ENCODE measurements at places on chromosomes 4 and X.
A peak's percentile ranks its signal among the peaks of the same experiment; 100 is the strongest.

- H3K4me3 ChIP-seq: no peak overlapping the region
- no peak for DNase-seq
- peaks cover 22% of the 10 kb centered on the region for H3K4me1 ChIP-seq
- H3K27me3 ChIP-seq: no peaks in the 10 kb centered on the region
- H3K36me3 ChIP-seq: peaks cover 3% of the 10 kb centered on the region
- H3K27ac ChIP-seq: peak overlapping the region; percentile 17
These were observed 58.0 kb upstream of the KLF3 start for GRCh38 chr4:38605753-38606586.

DNA sequence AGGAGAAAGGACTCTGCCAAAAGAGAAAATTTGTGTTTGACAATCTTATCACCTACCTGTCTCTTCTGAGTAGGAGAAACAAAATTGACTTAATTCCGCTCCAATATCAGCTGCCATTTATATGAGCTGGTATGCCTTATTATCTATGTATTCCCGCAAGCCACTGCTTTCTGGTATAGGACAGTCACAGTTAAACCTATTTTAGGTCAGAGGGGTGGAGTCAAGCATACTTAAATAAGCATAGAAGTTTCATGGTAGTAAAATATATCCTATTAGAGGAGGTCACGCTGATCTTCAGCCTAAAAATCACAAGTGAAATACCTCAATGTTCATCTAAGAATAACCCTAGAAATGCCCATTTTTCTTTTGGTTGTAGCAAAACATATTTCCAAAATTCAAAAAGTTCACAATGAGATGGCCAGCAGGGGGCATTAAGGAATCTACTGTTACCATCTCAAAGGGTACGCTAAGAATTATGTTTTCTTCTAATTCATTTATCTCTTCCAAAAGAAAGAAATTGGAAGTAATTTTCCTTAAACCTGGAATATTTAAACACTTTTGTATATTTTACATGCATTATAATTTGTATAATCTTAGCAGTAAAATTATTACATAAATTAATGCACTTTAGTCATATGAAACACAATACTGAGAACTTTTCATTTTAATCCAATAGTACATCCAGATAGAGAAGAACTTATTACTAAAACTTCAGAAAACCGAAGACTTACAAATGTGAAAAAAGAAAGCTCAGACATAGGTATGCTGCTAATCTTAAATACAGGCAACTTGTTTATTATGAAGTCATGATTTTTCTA is 10.5 kb downstream of the PPAT start:
- H3K4me3 ChIP-seq: no peak overlapping the region
- H3K4me1 ChIP-seq: peaks cover 15% of the 10 kb centered on the region
- no peaks in the 10 kb centered on the region for H3K27me3 ChIP-seq
- no peak for DNase-seq
- H3K27ac ChIP-seq: no peak overlapping the region

DNA sequence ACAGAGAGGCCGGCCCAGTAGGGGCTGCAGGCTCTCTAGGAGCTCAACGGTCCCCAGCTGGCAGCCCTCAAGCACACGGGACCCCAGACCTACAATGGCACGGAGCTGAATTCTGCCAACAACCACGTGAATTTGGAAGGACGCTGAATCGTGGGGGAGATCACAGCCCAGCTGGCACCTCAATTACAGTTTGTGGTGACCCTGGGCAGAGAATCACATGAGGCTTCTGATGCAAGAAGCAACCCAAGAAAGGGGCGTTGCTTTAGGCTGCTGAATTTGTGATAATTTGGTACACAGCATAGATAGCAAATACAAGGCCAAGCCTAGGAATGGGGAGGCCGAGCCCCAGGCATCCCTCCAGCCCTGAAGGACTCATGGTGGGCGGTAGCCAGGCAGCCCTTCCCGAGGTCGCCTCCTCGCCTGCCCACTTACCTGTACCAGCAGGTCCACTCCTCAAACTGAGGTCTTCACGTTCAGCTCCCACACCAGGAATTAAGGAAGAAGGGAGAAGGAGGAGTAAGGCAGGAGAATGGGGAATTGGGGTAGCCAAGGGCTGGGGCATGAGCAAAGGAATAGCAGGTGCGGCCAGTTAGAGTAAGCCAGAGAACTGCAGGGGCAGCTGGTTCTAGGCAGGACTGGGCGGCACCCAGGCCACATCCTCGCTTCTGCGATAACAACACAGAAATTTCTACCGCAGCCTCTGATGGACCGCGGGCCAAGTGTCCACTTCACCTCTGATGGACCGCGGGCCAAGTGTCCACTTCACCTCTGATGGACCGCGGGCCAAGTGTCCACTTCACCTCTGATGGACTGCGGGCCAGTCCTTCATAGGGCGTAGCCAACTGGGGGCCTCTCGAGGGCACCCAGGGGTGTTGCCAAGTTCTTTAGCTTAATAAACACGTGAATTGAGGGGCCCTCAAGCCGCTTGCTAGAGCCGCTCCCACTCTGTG is 23.4 kb upstream of the HTRA3 start:
- no peak overlapping the region for H3K27ac ChIP-seq
- no peaks in the 10 kb centered on the region for H3K27me3 ChIP-seq
- no peak overlapping the region for H3K4me3 ChIP-seq
- no peak for DNase-seq

- no peak overlapping the region for H3K4me3 ChIP-seq
- no peak for DNase-seq
- no peaks in the 10 kb centered on the region for H3K36me3 ChIP-seq
- H3K27me3 ChIP-seq: no peaks in the 10 kb centered on the region
- H3K27ac ChIP-seq: no peak overlapping the region
These were observed 387.5 kb upstream of the PPP1R2C start for GRCh38 chrX:43165343-43165920.

DNA sequence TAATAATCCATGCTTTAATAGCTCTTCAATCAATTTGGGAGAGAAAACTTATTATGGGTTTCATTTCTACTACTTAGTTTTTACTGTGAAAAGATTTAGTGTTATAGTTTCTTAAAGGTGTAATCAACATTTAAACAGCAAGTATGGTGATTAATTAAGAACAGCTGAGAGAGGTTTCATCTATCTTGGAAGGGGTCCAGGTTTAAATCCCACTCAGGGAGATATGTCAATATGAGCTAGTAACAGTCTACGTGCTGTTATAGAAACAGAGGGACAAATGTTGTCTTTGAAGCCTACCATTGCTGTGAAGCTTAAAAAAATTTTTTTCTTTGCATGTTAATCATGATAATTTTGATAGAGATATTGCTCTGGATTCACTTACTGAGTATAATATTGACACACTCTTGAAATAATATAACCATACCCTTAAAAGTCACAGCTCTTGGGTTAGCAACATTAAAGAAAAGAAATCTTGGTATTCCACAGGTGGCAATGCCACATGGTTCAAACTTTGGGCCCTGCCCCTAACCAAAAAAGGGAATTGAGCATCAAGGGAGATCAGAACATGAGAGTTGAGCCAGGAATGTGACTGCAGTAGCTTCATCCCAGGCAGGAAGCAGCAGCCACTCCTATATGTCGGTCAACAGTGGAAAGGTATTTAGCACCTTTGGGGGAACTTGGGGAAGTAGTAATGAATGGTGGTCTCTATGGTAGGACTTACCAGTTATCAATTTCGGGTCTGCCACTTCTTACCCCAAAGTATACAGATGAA is 107.8 kb downstream of the ANK2 start:
- no peaks in the 10 kb centered on the region for H3K36me3 ChIP-seq
- H3K27me3 ChIP-seq: no peaks in the 10 kb centered on the region
- DNase-seq: no peak
- no peak overlapping the region for H3K27ac ChIP-seq
- no peaks in the 10 kb centered on the region for H3K4me1 ChIP-seq

- no peak overlapping the region for H3K27ac ChIP-seq
- H3K4me3 ChIP-seq: peak overlapping the region; percentile 18
- H3K36me3 ChIP-seq: peaks cover 2% of the 10 kb centered on the region
- DNase-seq: no peak
These were observed 19.7 kb downstream of the TRIM2 start for GRCh38 chr4:153223930-153224329.

- no peak overlapping the region for H3K27ac ChIP-seq
- no peaks in the 10 kb centered on the region for H3K36me3 ChIP-seq
- no peaks in the 10 kb centered on the region for H3K4me1 ChIP-seq
- H3K27me3 ChIP-seq: no peaks in the 10 kb centered on the region
These were observed 12.4 kb downstream of the LIMCH1 start for GRCh38 chr4:41550308-41550707.

DNA sequence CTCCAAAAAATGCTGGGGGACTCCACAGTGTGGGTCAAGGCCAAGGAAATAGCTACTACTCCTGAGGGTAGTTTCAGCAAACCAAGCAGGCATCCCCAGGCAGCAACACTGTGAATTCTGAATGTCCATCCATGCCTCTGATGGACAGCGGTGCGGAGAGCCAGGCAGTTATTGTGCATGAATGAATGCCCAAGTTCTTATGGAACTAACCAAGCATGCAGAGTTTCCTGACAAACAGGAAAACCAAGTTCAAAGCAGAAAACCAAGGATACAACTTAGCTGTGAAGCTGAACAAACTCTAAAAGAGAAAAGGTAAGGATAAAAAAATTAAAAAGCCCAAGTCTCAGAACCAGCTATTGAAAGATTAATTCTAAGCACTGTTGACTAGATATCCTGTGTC is 642.6 kb upstream of the HS3ST1 start:
- no peak overlapping the region for H3K4me3 ChIP-seq
- no peak overlapping the region for H3K27ac ChIP-seq
- no peaks in the 10 kb centered on the region for H3K27me3 ChIP-seq
- no peaks in the 10 kb centered on the region for H3K4me1 ChIP-seq

GRCh38 chr4:80156410-80156809 is 40.9 kb upstream of the PRDM8 start:
- no peak overlapping the region for H3K27ac ChIP-seq
- H3K4me3 ChIP-seq: no peak overlapping the region
- H3K4me1 ChIP-seq: no peaks in the 10 kb centered on the region
- H3K36me3 ChIP-seq: no peaks in the 10 kb centered on the region

- no peak overlapping the region for H3K27ac ChIP-seq
- peaks cover under 1% of the 10 kb centered on the region for H3K27me3 ChIP-seq
- H3K4me1 ChIP-seq: no peaks in the 10 kb centered on the region
These were observed 46.2 kb upstream of the NMU start for GRCh38 chr4:55682295-55682694.

DNA sequence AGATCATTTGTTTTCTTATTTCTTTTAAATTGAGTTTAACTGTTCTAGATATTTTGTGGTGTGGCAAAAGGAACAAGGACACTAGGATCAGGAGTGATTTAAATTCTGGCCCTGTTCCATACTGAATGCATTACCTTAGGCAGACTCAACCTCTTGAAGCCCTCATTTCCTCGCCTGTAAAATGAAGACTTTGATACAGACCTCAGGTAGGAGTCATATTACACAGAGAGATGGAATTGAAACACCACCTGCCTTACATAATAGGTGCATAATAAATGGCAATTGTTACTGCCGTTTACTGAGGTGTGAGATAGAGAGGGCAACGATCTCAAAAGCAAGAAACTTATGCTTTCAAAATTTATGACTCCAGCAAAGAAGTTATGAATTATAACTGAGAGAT is 28.2 kb upstream of the RASSF6 start:
- DNase-seq: no peak
- no peaks in the 10 kb centered on the region for H3K4me1 ChIP-seq
- H3K27me3 ChIP-seq: peaks cover 3% of the 10 kb centered on the region
- H3K27ac ChIP-seq: no peak overlapping the region
- no peaks in the 10 kb centered on the region for H3K36me3 ChIP-seq

DNA sequence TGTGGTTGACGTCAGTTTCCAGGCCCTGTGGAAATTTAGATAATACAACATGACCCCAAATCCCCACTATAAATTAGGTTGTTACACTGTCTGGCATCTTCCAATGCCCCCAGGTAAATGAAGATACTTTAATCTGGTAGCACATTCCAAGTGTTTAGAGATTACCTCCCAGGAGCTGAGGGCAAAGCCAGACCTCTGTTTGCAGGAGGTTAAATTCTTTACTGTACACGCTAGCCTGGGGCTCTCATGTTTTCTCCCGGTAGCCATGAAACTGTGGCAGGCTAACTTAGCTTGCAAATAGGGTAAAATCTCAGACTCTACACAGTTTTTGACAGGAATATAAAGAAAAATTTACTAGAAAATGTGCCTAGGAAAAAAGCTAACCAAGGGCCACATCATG is 450.0 kb downstream of the PDGFC start:
- H3K4me3 ChIP-seq: no peak overlapping the region
- H3K27me3 ChIP-seq: no peaks in the 10 kb centered on the region

DNA sequence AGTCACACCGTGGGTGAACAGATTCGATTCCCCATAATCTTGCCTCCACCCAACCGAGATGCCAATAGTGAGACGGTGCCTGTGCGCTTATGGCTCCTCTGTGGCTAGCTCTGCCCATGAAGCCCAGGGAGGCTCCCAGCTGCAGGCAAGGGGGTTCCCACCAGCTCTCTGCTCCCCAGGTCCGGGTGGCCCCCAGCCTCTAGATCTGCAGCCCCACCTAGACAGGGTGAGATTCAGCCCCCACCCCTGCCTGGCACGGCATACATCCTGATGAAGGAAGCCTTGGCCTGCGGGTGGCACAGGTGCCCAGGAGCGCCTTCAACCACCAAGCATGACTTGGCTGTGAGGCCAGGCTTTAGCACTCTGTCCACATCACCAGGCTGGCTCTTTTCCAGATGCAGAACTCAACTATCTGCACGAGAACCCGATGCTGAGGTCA is 40.6 kb downstream of the WDR1 start:
- DNase-seq: peak; percentile 21
- no peaks in the 10 kb centered on the region for H3K27me3 ChIP-seq
- no peak overlapping the region for H3K27ac ChIP-seq
- H3K36me3 ChIP-seq: peaks cover 23% of the 10 kb centered on the region
- H3K4me3 ChIP-seq: no peak overlapping the region
- H3K4me1 ChIP-seq: no peaks in the 10 kb centered on the region

DNA sequence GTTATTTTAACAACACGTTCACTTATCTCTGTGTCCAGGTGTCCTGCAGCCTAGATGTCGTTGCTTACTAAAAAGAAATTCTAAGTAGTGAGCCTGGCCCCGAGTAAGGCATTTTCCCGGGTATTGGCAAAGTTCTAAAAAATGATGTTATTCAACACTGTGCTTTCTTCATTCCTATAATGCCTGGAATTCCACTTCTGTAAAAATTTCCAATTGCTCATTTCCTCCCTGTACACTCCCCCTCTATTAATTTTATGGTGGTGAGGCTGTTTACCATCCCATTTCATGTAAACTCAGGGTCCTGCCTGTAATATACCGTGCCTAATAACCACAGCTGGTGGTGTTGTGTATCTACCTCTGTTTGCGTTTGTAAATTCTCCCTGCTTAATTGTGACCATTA is 14.2 kb downstream of the BST1 start:
- no peak overlapping the region for H3K27ac ChIP-seq
- no peaks in the 10 kb centered on the region for H3K36me3 ChIP-seq
- H3K27me3 ChIP-seq: peaks cover 2% of the 10 kb centered on the region
- H3K4me3 ChIP-seq: no peak overlapping the region
- no peaks in the 10 kb centered on the region for H3K4me1 ChIP-seq
- no peak for DNase-seq

DNA sequence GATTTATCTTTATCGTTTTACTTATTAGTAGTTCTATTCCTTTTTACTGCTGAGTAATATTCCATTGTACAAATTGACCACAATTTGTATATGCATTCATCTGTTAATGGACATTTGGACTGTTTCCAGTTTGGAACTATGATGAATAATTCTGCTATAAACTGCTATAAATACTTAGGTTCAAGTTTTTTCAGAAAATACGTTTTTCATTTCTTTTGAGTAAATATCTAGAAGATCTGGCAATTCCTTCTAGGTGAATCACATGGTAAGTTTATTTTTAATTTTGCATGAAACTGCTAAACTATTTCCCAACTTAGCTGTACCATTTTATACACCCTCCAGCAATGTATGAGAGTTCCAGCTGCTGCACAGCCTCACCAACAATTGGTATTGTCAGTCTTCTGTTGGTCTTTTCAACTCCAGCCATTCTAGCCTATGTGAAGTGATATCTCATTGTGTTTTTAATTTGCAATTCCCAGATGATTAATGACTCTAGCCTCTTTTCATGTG is 22.2 kb downstream of the LIN54 start:
- H3K36me3 ChIP-seq: peaks cover 21% of the 10 kb centered on the region
- peaks cover 29% of the 10 kb centered on the region for H3K4me1 ChIP-seq
- DNase-seq: no peak
- no peaks in the 10 kb centered on the region for H3K27me3 ChIP-seq
- no peak overlapping the region for H3K4me3 ChIP-seq

Data from activated naive CD8-positive, alpha-beta T cell treated with anti-CD3 and anti-CD28 coated beads, Interleukin-2, amount 10 ng/mL, durations not matched to agents 7 days and 5 days (primary cell).